Fibroblast of lung (primary cell): ENCODE measurements at places on chromosomes 16 and 17.

- DNase-seq, result no peak
- no peaks in the 10 kb centered on the region for H3K27me3 ChIP-seq
- no peak overlapping the region for H3K27ac ChIP-seq
These were observed 5.3 kb upstream of the NF1 start for GRCh38 chr17:31089471-31089870.

GRCh38 chr17:8697323-8697741, 47.3 kb downstream of the CCDC42 start:
- no peak overlapping the region for H3K4me3 ChIP-seq
- H3K27ac ChIP-seq, result peak overlapping the region; percentile 48
- peaks cover 12% of the 10 kb centered on the region for H3K4me1 ChIP-seq
- no peaks in the 10 kb centered on the region for H3K36me3 ChIP-seq
- DNase-seq, result peak; percentile 95

DNA sequence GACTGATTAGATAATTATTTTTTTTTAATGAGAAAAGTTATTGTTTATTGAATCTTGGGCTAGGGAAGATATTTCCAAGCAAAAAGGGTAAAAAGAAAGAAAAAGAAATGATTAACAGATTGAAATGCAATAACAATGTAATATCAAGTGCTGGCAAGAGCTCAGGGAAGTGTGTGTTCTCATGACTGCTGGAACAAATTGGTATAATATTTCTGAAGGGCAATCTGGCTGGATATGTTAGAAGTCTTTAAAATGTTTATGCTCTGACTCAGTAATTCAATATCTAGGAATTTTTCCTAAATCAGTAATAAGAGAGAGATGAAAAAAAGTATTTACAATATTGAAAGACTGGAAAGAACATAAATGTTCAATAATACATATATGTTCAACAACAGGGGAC, 7.6 kb upstream of the ZNF624 start:
- peak; percentile 14 for DNase-seq
- H3K36me3 ChIP-seq, result no peaks in the 10 kb centered on the region
- H3K27ac ChIP-seq, result no peak overlapping the region

DNA sequence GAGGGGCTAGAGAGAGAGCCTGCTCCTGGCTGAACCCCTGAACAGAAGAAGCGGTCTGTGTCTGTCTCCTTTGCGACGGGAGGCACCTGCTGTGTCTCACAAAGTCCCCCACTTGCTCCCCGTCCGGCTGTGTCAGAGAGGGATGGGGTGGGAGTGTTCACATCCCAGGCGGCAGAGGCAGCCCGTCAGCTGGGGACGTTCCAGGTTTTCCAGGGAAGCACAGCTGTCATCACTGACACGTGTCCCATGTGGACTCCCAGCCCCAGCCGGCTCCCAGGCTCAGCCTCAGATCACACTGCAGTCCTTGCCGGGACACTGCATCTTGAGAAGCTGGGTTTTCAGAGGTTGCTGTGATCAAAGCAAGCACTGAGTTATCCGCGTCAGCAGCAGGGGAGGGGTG, 1.6 kb downstream of the TELO2 start:
- no peak overlapping the region for H3K4me3 ChIP-seq
- H3K27ac ChIP-seq, result no peak overlapping the region
- H3K27me3 ChIP-seq, result no peaks in the 10 kb centered on the region
- H3K4me1 ChIP-seq, result no peaks in the 10 kb centered on the region

DNA sequence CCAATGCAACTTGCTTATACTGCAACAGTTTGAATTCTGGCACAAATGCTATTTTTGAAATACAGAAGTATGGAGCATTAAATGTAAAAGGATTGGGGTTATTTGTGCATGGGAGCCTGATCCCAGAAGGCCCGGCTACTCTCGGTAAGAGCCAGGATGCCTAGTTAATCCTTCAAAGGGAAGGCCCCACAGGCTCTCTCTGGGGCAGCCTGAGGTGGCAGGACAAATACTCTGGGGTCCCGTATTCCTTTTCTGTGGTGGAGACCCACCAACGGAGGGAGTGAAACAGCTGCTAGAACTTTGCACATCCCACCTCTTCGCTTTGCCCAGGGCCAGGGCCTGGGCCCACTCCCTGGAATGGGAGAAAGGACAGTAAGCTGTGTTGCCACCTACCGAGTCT, 30.4 kb downstream of the ERN1 start:
- H3K36me3 ChIP-seq, result no peaks in the 10 kb centered on the region
- H3K27me3 ChIP-seq, result no peaks in the 10 kb centered on the region
- H3K27ac ChIP-seq, result no peak overlapping the region
- no peak overlapping the region for H3K4me3 ChIP-seq
- no peak for DNase-seq
- H3K4me1 ChIP-seq, result no peaks in the 10 kb centered on the region
